Globus pallidus (tissue), 1 donor: ENCODE measurements at places on chromosomes 5 and 9.
A peak's percentile ranks its signal among the peaks of the same experiment; 100 is the strongest.

GRCh38 chr5:1536322-1536845 is 12.6 kb upstream of the LPCAT1 start:
- DNase-seq: no peak

- no peak for DNase-seq
Measured at GRCh38 chr5:143019157-143019556, 249.0 kb downstream of the ARHGAP26 start.

DNA sequence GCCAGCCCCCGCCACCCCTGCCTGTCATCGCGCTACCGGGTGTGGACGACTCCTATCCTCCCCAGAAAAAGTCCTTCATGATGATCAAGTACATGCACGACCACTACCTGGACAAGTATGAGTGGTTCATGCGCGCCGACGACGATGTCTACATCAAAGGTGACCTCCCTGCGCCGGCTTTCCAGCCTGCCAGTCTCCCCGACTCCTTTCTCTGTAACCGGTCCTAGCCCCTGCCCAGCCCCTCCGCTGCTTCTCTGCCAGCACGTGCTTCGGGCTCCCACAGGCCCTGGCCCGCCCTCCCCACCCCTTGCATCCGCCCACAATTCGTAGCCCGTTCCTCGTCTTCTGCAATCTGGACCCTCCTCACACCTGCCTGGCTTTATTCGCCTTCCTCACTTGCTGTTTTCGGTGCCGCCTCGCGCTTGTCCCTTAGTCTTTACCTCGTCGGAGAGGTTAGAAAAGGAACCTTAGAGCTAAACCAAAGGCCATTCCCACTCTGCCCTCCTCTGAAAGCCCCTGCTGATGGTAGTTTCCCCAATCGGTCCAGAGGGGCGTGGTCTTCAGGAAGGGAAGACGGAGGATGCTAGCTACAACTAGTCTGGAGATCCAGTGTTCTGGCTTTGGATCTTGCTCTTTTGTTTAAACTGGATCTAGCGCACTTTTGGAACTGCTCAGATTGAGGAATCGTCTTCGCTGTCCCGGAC is 1.4 kb downstream of the CHSY3 start:
- DNase-seq: no peak

GRCh38 chr5:54705994-54706653 is 188.6 kb downstream of the SNX18 start:
- DNase-seq: no peak

- no peak for DNase-seq
Measured at GRCh38 chr5:21665524-21665923, 1187.6 kb downstream of the CDH12 start.

DNA sequence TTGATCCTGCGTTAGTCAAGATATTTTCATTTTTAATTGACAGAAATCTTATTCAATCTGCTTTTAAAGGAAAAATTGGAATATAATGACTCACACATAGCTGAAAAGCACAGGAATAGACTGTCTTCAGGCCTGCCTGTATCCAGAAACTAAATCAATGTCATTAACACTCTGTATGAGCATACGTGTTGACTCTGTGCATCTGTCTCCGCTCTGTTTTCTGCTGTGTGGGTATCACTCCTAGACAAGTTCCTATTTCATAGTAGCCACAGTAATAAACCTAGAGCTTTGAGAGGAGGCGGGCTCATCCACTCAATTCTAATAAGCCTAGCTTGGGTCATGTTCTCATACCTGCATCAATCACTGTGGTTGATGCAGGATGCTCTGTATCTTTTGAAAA is 267.6 kb downstream of the KCTD16 start:
- no peak for DNase-seq

- DNase-seq: no peak
Measured at GRCh38 chr9:80143899-80144298, 572.1 kb downstream of the TLE4 start.

GRCh38 chr5:173452119-173452905 is 124.1 kb upstream of the STC2 start:
- DNase-seq: no peak

GRCh38 chr5:3194271-3194670 is 401.4 kb upstream of the IRX1 start:
- no peak for DNase-seq

DNA sequence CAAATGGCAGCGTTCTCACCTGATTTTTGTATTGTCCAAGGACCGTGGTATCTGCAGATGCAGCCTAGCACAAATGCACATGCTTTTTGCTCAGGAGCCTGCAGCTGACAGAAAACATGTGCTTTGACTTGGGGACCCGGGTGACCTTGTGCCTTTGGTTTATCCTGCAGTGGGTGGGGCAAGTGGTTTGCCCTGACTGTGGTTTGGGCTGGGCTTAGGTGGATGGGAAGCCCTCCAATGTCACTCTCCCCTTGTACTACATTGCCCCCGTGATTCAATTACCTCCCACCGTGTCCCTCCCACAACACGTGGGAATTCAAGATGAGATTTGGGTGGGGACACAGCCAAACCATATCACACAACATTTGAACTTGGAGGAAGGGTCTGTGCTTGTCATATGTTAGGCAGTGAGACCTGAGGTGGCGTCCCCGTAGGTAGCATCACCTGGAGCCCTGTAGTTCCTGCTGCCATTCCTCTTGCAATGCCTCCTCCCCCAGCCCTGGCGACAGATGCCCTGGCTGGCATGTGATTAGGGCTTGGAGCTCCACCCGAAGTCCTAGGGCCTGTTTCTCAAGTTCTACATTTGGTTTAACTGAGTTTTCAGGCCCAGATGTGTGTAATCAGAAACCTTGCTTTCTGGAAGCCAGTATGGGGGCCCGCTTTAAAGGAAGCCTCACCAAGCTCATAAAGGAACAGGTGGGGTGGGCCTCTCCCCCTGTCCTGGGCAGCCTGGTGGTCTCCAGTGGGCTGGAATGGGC is 2.1 kb downstream of the ANKRD33B start:
- no peak for DNase-seq

DNA sequence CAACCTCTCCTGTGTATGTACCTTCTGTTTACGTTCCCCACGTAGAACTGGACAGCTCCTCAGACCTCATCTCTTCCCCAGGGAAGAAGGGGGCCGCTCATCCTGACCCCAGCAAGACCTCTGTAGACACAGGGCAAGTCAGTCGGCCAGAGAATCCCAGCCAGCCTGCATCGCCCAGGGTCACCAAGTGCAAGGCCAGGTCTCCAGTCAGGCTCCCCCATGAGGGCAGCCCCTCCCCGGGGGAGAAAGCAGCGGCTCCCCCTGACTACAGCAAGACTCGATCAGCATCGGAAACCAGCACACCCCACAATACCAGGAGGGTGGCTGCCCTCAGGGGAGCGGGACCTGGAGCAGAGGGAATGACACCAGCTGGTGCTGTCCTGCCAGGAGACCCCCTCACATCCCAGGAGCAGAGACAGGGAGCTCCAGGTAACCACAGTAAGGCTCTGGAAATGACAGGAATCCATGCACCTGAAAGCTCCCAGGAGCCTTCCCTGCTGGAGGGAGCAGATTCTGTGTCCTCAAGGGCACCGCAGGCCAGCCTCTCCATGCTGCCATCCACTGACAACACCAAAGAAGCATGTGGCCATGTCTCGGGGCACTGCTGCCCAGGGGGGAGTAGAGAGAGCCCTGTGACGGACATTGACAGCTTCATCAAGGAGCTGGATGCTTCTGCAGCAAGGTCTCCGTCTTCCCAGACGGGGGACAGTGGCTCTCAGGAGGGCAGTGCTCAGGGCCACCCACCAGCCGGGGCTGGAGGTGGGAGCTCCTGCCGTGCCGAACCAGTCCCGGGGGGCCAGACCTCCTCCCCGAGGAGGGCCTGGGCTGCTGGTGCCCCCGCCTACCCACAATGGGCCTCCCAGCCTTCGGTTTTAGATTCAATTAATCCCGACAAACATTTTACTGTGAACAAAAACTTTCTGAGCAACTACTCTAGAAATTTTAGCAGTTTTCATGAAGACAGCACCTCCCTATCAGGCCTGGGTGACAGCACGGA is 86.7 kb downstream of the GOLPH3 start:
- DNase-seq: no peak

- DNase-seq: no peak
Measured at GRCh38 chr5:52063186-52063585, 679.9 kb downstream of the ISL1 start.

DNA sequence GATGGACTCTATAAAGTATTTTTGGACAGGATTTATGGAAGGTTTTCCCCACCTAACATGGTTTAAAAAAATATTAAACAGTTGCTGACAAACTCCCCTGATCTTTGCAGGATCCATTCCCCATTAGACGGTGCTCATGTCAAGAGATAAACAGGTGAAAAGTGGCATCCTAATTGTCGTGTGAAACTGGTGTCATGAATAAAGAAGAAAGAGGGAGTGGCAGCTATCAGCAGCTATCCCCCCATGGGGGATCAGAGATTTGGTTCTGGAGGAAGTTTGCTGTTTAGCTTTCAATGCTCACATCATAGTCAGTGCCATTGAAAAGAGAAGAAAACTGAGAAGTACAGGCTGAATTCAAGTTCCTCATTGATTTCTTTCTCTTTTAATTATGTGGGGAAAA is 329.3 kb upstream of the BRINP1 start:
- no peak for DNase-seq

GRCh38 chr5:169011451-169011850 is 289.5 kb downstream of the SLIT3 start:
- DNase-seq: no peak

DNA sequence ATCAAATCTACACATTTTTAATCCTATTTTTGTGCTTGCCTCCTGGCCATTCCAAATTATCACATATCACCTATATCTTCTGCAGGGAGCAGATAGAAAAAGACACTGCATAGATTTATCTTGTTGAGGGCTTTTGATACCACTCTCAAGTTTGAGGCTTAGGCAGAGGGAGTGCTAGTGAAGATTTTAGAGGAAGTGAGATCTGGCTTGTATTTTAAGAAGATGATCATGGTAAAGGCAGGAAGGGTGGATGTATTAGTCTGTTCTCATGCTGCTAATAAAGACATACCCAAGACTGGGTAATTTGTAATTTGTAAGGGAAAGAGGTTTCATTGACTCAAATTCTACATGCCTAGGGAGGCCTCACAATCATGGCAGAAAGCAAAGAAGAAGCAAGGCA is 220.9 kb upstream of the TUT7 start:
- DNase-seq: no peak

- DNase-seq: no peak
Measured at GRCh38 chr5:177350776-177351391, 584 bp downstream of the LMAN2 start.

- no peak for DNase-seq
Measured at GRCh38 chr9:135294836-135295235, 184.7 kb upstream of the PPP1R26 start.

DNA sequence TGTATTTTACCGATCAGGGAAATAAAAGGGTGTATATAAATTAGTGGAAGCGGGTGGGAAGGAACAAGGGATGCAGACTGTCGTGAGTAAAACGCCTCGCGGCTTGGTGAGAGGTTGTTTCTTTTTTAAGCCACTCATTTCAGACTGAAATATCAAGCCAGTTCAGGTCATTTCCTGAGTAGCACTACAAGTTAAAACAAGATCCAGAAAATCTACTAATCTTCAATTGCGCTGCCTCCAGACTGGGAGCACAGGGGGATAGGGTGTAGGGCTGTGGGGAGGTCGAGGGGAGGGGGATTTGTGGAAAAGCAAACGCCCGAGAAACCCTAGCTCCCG is 140.8 kb downstream of the TSSK1B start:
- no peak for DNase-seq

GRCh38 chr9:2158766-2159430 is 143.8 kb downstream of the SMARCA2 start:
- DNase-seq: peak; percentile 14

- DNase-seq: peak; percentile 16
Measured at GRCh38 chr5:92309336-92309991, 926.3 kb upstream of the ARRDC3 start.

DNA sequence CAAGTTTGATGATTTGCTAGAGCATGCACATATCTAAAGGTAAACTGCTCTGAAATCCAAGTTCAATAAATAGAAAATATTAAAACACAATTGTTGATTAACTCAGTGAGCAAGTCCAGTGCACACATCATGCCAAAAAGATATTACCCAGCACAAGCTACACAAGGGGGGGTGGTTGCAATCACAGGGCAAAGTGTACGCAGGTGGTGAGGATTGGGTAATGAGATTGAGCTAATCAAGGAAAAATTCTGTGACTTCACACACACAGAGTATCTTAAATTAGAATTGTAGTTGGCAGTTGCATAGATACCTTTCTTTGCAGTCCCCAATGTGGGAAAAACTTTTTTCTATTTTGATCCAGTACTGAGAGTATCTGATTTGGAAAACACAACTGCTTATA is 156.1 kb upstream of the NTRK2 start:
- no peak for DNase-seq
